ENCODE measurements at places on chromosomes 5 and 9.

DNA sequence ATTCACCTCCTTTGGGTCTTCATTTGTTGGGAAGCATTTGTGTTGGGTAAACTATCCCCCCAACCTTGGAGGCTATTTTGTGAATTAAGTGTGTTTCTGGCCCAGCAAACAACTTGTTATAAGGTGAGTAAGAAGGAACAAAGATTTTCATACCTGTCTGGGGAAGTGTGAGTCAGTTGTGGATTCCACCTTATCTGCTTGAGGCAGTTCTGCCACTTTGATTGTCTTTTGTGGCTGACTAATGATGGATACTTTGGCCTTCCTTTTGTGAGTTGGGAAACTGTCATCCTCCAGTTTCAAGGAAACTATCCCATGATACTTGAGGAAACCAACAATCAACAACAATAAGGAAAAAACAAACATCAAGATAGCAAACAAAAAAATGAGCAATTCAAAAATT is 24.6 kb upstream of the CER1 start:
- no peak for DNase-seq

DNA sequence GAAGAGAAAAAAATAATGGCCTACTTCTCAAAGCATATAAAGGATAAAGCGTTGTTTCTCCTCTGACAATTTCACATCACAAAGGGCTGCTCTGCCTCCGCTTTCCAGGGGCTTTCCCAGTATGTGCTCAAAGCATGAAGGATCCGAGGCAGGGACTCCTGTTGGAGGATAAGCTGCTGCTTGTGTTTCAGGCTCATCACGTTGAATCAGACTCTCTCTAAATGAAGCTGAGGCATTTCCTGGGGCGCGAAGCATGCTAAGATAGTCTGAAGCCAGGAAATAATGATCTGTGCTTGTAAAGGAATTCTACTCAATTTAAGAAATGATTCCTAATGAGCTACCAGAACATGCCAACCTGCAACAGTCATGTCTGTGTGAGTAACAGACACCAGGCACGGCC is 97.5 kb downstream of the MARCHF11 start:
- DNase-seq: no peak

GRCh38 chr5:157665467-157666070 is 5.8 kb upstream of the C5orf52 start:
- no peak for DNase-seq

DNA sequence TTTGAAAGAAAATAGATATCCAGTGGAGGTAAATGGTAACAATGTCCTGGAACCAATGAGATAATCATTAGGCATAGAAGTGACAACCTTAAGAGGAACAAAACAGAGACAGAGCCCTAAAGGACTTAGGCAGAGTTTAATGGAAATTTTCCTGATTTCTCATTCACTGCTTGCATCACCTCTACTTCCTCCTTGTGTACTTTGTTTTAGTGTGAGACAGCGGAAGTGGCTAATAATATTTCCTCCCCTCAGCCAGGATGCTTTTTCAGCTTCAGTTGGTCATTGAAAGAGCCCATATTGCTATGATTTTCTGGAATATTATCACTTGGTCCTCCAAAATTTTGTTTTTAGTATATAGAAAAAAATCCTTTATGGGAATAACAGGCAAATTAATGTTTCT is 153.4 kb upstream of the MPDZ start:
- no peak for DNase-seq

GRCh38 chr9:37412431-37413151 is 9.9 kb upstream of the GRHPR start:
- DNase-seq: no peak

DNA sequence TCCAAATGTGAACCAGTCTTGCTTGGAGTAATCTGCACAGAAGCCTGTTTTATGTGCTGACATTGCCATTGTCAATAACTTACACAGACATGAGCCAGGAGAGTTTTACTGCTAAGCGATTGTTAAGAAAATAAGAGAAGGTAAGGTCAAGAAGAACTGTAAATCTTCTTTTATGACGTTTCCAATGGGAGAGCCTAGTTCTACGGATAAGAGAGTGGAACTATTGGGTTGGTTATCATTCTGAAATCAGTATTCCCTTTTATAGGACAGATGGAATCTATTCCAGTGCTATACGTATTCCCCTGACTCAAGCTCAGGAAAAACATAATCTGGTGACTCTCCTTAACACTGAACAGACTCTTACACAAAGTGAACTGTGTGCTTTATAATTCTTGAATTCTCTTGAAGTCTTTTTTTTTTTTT is 137.9 kb upstream of the OTULINL start:
- no peak for DNase-seq

DNA sequence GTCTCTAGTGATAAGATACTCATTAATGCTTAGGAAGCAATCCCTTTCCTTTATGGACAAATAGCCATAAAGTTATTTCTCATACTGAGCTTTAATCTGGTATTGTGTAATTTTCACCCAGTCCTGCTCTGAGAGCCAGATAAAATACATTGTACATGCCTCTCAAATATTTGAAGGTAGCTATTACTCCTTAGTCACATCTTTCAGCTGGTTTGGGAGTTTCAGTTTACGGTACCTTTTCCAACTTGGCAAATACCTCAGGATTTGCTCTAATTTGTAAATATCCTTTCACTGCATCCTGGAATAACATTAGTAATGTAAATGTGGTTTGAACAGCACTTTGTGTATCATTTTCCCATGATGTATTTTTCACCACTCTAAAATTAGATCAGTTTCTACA is 47.4 kb downstream of the ABHD17B start:
- no peak for DNase-seq

- no peak for DNase-seq
Observed at GRCh38 chr5:136090319-136090718, 42.3 kb upstream of the SMAD5 start.

DNA sequence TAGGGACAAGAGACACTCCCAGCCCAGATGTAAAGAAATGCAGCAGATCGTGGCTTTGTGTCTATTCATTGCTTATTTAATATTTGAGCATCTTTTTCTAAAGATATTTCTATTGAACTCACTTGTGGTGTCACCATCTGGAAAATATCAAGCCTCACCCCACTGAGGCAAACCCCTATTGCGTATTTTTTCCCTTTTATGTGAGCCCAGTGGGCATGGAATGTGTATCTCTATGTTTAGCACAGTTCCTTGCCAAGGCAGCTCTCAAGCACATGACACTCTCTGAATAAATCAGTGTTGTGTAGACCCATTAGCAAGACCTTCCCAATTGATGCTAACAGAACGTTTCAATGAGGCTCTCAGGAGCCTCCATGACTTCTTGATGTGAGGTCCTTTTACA is 81.6 kb downstream of the TMEM174 start:
- no peak for DNase-seq

DNA sequence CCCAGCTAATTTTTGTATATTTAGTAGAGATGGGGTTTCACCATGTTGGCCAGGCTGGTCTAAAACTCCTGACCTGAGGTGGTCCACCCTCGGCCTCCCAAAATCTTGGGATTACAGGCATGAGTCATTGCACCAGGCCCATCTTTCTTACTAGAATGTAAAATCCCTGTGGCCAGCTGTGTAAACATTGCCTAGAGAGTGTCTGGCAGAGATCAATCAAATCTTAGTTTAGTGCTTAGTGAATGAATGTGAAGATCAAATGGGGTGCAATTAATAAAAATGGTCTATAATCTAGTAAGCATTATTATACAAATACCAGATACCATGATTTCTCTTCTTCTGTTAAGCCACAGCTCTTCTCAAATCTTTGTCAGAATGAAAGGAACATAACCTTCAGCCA is 289.9 kb downstream of the KCTD16 start:
- DNase-seq: no peak

DNA sequence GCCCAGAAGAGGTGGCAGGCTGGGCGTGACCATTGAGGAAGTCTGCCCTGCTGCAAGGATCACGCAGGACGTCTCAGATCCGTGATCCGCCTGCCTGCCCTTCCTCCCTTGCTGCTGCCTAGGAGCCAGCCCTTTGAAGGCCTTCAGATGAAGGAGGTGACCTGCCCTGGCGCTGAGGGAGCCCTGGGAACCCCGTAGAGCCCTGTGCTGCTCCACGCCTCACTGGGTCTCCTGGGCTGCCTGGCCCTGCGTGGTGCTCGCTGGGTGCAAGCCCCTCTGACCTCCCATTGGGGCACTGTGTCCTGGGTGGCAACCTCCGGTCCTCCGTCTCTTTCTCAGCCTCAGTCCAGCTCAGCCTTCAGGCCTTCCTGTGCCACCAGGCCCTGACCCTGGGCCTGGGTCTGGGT is 295.3 kb upstream of the IRX4 start:
- DNase-seq: no peak

- no peak for DNase-seq
Observed at GRCh38 chr9:34501889-34502425, 20.8 kb downstream of the ENHO start.

- no peak for DNase-seq
Observed at GRCh38 chr5:124527220-124527991, 219.0 kb downstream of the ZNF608 start.

DNA sequence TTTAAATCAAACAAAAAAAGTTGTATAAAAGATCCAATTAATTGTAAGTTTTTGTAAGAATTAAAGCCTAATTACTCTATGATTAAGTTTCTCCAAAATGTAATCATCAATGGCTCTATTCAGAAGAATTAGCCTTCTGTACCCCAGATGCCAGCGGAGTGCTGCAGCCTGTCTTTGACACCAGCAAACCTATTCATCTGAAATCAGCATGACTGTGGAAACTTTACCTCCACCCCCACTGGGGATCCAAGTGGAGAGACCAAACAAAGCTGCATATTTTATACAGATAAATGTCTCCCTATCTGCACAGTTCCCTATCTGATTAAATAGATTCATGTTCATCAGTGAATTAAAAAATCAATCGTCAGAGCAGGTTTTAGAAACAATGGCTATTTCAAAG is 426.8 kb downstream of the KIAA0825 start:
- DNase-seq: no peak

DNA sequence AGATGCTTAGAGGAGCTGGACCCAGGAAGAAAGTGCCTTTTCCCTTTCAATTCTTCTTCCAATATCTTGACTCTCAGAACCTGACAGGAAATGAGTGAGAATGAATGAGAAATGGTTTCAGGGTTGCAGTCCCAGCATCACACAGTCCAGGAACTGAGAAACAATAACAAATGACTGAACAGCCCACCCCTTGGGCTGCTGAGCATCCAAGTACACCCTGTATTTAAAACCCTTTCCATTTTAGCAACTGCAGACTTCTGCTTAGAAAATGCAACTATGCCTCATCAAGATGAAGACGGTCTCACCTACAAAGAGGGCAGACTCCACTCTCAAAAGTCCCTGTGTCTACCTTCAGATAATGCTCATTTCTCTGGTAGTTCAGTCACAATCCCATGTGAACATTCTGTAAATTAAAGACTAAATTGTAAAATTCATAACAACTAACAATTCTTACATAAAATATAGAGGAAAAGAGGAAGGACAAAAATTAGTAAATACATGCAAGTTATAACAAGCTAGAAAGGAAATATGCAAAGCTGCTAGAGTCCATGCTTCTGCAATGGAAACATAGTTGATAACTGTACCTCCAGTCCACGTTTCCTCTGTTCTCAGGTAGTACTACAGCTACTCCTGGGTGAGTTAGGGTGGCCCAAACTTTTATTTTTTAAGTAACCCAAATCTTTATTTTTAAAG is 316.5 kb downstream of the ICE1 start:
- no peak for DNase-seq

GRCh38 chr5:140346348-140347221 is at the start of gene HBEGF:
TSS of gene HBEGF (minus strand) at chr5:140346603. CDS start at chr5:140346328, 275 bp downstream.
- peak; percentile 55 for DNase-seq

- no peak for DNase-seq
Observed at GRCh38 chr5:62138607-62139006, 167.4 kb upstream of the KIF2A start.

DNA sequence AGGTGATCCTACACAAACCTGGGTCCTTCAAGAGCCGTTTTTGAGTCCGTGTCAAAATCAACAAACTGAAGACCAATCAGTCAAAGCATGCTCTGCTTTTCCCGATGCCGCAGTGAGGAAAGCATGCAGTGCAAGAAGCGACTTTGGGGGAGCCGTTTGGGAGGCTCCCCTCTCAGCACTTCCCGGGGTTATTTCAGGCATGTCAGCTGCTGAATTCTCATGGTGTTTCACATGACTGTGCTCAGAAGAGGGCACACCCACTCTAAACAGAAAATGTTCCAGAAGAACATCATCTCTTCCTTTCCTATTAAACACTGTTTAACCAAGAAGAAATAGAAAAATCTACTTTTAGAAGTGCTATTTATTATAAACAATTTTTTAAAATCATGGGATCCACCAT is 125.5 kb downstream of the EPB41L4A start:
- DNase-seq: no peak

DNA sequence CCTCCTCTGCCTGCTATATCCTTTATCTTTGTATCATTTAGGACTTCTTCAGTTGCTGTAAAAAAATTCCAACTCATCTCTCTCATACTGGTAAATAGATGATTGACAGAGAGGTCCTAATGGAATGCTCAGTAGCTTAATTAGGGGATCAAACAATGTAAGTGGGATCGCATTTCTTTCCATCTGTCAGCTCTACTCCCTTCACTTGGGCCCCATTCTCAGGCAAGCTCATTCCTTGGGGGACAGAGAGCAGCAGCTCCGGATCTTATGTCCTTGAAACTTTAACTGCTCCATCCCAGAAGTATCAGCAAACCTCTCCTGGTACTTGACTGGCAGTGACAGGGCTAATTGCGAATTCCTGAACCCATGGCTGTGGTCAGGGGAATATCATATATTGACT is 146.7 kb downstream of the YTHDC2 start:
- DNase-seq: no peak

DNA sequence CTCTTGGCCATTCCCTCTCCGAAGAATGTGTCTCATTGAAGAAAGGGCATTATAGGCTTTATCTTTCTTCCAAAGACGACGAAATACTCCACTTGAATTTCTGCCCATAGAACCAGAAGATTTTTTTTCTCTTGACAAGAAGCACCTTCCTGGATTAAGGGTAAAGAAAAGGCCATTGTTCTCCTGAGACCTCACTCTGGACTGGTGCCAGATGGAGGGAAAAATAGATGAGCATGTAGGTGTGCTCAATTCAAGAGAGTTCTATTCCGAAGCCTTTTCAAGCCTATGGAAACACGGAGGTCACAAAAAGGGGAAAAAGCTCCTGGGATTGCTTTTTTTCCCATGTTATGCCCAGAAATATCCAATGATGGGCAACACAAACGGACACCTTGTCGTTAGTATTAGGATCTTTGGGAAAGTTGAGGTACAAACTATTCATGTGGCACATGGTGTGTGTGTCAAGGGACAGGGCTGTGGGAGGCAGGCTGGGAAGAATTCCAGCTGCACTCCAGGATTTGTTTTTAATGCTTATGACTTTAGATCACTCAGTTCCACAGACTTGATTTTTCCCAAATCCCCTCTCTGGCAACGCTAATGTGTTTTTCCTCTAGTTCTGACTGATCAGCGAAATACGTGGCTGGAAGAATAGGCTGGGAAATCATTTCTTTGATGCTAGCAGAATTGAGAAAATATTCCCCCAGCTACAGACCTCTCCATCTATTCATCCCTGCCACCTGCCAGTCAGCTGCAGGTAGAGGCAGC is 89.9 kb downstream of the SIL1 start:
- DNase-seq: no peak

DNA sequence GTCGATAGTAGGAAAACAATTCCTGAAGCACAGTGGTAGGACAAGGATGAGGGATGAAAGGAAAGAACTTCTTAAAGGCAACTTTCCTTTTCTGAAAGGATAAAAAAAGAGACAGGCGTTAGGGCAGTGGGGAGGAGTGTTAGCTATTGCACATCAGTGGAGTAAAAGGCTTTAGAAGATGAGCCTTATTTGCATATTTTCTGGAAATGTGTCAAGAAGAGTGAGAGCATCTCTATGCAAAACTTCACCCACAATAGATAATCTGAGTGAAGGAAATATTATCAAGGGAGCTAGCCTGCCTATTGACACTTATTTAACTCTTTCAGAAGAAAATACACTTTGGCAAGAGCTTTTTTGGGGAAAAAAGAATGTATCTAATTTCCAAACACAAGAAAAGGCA is 151.6 kb downstream of the MACIR start:
- no peak for DNase-seq
